ENCODE measurements at places on chromosomes 11 and 22. TPM values are rescaled to one million over a fixed set of nuclear protein-coding genes. Genes with fewer than 3 reads are reported as not detected.

Gene RNF121
- 22.4 TPM for total RNA-seq

Gene SSTR3
- total RNA-seq: not detected

Gene JAM3
- 2.8 TPM for total RNA-seq

Gene CTSF
- total RNA-seq: 18.5 TPM
